Omental fat pad (tissue), 4 donors: ENCODE measurements at places on chromosomes 7 and 10.
A peak's percentile ranks its signal among the peaks of the same experiment; 100 is the strongest.

DNA sequence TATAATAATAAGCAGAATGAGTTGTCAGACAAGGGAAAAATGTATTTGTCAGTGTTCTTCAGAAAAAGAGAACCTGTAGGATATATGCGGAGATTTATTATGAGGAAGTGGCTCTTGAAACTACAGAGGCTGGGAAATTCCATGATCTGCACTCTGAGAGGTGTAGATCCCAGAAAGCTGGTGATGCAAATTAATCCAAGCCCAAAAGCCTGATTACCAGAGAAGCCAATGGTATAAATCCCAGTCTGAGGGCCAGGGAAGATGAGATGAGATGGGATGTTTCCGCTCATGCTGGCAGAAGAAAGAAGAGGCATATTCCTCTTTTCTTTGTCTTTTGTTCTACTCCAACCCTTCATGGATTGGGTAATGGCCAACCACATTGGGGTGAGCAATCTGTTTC lies 732.8 kb upstream of the IGFBP3 start:
- DNase-seq, result no peak

GRCh38 chr7:8214244-8214824 lies 47.6 kb downstream of the ICA1 start:
- no peak for DNase-seq

DNA sequence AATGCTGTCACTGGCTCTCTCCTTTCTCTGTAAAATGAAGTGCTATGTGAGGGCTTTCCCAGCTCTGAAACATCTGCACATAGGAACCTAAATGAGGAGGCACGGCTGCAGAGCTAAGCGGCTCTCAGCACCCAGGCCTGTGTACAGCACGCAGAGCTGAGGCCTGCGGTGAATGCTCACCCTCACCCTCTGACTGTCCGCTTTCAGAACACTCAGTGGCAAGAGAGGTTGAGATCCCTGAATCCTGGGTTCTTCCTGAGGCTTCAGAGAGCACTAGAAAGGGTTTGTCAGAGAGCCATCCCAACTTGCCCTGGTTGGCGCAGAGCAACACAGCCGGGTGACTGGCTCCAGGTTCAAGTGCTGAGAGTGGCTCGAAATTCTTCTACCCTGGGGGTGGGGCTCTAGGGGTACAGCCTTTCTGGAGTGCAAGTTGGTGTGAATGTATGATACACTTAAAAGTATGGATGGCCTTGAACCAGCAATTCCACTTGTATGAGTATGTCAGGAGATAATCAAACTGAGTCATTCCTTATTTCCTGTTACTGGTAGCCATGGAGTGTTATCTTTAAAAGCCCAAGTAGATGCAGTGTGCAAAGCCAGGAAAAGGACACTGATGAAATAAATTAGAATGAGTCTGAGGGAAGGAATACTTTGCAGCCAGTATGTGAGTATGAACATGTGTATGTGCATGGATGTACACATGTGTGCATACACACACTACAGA lies 1.7 kb upstream of the CCDC201 start:
- DNase-seq, result no peak

- no peak for DNase-seq
Observed at GRCh38 chr10:15280462-15280861, 90.6 kb downstream of the FAM171A1 start.

GRCh38 chr7:33054261-33054964 lies 8.2 kb downstream of the NT5C3A start:
- no peak for DNase-seq

DNA sequence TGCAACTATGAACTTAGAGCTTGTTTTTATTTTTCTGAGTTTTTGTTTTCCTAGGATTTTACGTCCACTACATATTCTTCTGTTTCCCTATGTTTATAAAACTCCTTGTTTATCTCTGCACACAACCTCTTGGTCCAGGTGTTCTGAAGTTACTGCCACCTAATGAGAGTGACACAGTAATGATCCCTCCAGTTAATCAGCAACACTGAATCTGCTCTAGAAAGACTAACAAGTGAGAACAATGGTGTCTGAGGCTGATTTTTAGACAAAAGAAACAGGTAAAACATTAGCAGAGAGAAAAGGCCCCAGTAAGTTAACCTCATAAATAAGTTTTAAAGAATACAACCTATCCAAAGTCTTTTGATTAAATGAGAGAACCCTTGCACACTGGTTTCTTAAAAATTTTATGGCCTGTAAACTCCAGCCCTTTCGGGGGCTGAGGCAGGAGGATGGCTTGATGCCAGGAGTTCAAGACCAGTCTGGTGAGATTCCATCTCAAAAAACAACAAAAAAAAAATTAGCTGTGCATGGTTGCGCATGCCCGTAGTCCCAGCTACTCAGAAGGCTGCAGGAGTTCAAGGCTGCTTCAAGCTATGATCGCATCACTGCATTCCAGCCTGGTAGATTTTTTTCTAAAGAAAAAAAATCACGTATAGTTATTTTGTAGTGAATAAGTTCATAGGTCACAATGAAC lies 397.6 kb downstream of the MAGI2 start:
- no peak for DNase-seq

DNA sequence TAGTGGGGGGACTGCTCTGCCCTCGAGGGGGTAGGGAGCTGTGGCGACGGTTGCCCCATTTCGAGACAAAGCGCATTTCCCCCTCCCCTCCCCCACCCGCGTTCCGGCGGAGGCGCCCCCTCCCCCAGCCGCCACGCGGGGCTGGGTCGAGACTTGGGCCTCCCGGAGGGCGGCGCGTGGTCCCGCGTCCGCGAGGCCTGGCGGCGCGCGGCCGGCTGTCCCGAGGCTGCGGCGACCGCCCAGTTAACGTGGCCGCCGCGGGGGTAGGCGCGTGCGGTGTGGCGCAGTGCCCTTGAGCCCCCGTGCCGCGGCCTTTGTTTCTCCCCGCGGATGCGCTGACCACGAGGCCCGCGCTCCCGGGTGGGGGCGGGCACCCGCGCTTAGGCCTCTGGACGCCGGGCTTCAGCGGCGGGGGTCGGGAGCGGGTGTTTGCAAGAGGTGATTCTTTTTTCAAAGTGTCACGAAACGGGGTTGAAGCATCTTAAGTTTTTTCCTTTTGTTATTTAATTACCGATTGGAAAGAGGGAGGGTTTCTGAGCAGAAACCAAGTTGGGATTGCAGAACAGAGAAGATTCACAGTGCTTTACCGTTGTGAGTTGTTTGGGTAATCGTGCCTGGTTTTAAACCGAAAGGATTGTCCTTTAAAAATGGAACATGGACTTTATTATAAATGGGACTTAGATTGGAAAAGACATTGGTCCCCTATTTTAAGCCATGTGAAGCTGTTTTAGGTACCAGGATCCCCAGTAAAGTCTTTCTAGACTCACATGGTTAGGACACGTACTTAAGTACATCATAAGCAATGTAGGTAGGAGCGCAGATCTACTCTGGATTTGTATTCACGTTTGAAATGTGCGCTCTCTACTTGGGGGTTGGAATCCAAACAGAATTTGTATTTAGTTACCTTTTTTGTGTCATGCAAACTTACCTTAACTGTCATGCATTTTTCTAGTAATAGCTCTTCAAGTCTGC lies 760 bp downstream of the CBX3 start:
- DNase-seq, result no peak

- DNase-seq, result no peak
Observed at GRCh38 chr10:5282137-5282536, 82.6 kb upstream of the UCN3 start.

GRCh38 chr10:70267161-70267933 lies 16.5 kb downstream of the NPFFR1 start:
- DNase-seq, result no peak

DNA sequence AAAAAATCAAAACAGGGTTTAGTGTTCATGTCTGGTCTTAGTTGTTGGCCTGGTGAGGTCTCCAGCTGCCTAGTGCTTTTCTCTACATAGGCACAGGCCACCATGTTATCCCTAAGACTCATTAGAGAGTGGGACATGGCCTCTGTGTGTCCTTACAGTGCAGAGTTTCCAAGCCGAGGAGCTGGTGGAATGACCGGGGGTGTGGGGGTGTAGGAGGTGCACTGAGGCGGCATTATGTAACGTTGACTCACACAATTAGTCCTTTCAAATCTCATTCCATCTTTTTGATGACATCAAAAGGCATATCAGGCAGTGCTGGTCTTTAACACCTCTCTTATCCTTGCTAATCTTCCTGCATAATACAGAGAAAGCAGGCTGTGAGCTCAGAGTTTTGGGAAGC lies 71.3 kb downstream of the MTPN start:
- DNase-seq, result no peak

DNA sequence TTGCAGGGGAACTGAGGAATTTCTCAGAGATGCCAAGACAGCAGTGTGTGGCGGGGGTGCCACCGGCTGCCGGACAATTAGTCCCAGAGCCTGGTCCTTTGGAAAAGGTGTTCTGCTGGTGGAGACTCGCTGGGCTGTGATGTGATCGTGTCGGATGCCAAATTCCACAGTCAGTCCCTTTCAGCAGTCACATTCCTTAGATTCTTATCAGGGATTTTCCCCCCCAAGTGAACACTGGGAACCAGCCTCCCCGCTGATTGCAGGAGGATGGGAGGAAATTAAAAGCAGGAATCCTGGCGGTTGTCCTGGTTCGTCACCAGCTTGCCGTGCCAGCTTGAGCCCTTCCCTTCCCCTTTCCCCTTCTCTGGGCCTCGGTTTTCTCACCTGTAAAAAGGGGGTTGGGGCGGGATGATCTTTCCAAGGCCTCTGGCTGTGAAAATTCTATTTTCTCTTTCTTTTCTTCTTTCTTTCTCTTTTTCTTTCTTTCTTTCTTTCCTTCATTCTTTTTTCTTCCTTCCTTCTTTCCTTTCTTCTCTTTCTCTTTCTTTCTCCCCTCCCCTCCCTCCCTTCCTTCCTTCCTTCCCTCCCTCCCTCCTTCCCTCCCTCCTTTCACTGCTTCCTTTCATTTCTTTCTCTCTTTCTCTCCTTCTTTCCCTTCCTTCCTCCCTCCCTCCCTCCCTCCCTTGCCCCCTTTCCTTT lies 39.6 kb downstream of the COL26A1 start:
- DNase-seq, result no peak

GRCh38 chr7:70695795-70696083 lies 436.2 kb upstream of the GALNT17 start:
- no peak for DNase-seq

DNA sequence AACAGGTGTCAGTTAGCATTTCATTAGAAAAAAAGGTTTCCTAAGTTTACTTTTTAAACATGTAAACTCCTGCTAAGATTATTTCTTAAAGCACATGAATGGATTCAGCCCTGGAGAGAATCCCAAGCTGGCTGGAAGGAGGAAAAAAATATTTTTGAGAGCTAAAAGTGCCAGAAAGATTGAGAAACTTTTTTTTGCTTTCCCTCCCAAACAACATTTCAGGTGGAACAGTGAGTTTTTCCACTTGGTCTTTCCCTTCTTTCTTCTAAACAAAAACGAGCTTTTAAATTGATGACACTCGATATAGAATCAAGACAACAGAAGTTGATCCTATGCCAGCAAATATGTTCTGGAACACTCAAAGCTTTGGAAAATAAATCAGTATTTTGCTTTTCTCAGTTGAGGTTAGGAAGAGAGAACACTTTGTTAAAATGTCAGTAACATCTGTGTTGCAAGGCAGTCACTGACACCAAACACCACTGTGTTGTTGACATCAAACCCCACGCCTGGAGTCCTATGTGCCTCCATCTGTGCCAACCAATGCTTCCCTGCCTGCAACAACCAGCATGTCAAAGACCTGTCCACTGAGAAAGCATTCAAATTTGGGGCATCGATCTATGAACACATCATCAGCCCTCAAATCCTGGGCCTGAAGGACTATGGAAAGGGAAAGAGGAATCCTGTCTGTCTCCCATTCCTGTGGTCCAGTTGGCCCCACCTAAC lies 22.9 kb upstream of the INSIG1 start:
- DNase-seq, result no peak

DNA sequence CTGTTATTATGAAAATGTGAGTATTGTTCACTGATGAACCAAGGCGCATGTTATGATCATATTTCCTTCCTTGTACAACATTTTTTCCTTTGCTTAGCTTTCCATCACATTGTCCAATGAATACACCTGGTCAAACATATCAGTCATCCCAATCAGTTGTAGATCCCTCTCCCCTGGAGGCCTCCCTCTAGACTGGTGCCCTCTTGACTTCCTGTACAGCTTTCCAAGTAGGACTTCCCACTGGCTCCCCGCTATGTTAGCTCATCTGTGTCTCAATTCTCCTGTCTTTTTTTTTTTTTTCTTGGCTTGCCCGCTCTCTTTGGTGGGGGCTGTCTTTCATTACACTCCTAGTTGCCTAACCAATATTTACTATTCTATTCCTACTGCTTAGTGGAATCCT lies 214.2 kb upstream of the NPY start:
- DNase-seq, result no peak

- no peak for DNase-seq
Observed at GRCh38 chr10:19749185-19749729, 67.0 kb upstream of the PLXDC2 start.

- no peak for DNase-seq
Observed at GRCh38 chr7:148572067-148572522, 18.5 kb upstream of the C7orf33 start.

DNA sequence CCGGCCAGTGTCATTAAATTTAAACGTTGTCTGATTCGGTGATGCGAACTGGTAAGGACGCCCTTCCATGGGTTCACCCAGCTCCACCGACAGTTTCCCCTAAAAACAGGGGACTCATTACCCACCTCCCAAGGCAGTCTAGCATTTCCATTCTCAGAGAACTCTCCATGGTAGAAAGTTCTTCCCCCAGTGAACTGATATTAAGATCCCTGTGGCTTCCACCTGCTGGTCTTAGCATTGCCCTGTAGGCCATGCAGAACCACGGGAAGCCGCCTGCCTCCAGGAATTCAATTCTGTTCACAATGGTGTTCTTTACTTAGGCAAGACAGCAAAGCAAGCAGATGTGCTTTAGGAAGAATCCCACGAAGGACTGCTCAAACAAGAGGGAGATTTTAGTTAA lies 128.9 kb upstream of the NANOS1 start:
- DNase-seq, result no peak

GRCh38 chr10:35416619-35417312 lies 80.5 kb downstream of the CCNY start:
- no peak for DNase-seq

GRCh38 chr7:2266911-2267310 lies 24.9 kb downstream of the NUDT1 start:
- DNase-seq, result no peak

DNA sequence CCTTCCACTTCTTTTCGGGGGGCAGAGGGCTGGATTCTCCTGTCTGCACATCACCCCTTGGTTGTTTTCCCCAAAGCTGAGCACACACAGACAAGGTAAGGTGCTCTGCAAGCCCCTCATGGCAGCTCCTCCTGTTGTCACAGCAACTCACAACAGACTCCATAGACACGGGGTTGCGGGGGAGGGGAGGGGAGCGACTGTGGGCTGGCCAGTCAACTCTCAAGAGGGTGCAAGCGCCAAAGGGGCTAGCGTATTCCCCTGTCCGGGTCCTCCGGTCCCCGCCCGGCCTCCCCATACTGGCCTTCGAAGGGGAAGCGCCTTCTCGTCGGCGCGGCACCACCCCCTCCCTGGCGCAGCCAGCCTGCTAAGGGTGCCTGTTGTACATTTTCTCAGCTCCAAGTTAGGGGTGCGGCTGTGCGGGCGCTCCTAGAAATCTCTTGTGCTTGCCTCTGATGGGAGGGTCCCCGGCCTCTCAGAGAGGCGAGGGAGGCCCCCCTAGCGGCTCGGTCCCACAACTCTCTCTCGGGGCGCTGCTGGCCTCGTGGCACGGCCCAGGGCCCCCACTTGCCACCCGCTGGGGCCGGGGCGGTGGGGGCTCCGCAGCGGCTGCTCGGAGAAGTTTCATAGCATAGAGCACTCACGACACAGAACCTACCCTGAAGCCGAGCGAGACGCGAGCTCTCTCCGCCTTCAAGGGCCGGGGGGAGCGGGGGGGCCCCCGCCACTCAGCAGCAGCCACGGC lies 498 bp downstream of the RHOBTB1 start:
- peak; percentile 39 for DNase-seq
